ENCODE measurements at places on chromosomes 7 and 10.

DNA sequence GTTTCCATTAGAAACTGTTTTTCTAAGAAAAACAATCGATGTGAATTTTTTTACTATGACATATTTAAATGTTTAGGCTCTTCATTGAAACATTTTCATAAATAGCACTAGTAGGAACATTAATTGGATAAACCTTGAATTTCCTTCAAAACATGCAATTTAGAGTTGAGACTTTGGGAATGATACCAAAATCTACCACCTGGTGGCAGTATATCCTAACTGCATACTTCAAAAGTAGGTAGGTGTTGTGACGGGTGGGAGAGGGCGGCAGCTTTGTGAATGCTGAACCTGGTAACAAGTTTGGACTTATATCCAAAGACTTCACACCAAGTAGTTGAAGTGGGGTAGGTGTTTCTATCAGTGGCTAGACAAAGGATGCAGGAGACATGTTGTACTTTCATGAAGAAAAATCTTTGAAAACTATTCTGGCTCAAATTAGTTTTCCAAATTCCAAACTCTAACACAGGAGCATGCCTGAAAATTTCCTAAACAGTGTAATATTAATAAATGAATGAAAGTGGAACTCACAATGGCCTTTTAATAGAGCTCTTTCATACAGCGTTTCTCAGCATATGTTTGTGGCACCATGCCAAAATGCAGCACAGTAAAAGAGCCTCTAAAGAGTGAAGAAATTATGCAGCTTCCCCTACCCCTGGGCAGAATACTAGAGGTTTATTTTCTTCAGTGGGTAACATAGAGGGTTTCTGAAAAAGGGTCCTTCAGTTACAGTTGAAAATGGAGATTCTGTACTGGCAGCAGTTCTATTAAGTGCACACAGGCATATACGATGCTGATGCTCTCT is 201.0 kb upstream of the TPK1 start:
- DNase-seq, result peak; percentile 25

DNA sequence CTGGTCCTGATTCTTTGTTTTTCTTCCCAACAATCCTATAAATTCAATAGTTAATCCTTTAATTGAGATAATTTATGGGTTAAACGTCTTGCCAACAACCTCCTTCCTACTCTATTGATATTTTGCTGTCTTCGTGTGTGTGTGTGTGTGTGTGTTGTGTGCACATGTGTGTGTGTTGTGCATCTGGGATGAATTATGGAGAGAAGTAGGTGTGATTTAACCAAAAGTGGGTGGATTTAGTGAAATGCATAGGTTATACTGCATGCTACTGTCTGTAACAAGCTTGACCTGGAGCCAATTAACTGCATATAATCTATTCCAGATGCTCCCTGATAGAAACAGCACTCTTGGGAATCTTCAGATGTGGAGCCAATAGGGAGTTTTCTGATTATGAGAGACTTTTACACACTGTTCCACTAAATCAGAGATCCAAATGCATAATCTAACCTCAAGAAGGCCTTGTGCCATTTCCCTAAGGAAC is 61.2 kb downstream of the SEMA3D start:
- DNase-seq, result no peak

DNA sequence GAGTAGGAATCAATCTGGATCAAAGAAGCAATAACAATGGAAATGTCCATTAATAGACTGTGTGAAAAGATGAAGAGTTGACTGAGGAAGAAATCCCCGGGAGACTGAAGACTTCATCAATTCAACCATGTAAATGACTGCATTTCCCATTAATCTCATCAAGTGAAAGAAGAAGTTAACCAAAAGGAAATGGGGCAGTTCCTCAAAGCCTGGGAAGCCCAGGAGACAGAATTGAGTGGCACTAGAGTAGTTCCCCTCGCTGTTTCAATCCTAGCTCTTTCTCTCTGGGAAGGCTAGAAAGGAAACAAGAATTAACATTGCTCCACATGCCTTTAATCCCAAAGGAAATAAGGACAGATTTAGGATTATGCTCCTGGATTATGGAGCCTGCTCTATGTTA is 4.8 kb upstream of the OR6V1 start:
- no peak for DNase-seq

- no peak for DNase-seq
These were observed 172.7 kb upstream of the GDF10 start for GRCh38 chr10:47127188-47127785.

- no peak for DNase-seq
These were observed 140.0 kb downstream of the DGKB start for GRCh38 chr7:14762561-14762960.

- no peak for DNase-seq
These were observed 114.2 kb upstream of the ADAM12 start for GRCh38 chr10:126502441-126502840.

DNA sequence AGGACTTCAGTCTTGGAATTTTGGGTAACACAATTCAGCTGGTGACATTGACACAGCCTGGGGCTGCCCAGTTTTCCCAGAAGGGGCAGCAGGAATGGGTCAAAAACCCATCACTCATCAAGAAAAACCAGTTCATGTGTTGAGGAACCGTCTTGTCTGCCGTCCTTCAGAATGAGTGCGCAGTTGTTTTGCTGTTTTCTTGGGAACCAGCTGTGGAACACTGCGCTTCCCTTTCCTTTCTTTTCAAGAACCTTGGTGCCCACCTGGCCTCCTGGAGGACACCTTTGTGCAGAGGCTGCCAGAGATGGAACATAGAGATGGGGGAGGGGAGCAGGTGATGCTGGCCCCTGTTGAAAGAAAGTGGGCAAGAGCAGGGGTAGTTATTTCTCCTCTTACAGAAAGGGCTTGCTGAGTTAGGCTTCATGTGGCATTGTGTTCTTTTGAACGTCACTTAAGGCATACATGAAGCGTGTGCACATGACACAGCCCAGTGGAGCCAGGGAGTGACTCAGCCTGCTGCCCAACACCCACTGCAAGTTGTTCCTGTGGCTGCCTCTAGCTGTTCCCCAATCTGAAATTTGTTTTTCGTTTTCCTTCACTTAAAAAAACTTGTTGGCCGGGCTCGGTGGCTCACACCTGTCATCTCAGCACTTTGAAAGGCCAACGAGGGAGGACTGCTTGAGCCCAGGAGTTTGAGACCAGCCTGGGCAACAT is 87.4 kb upstream of the TNS3 start:
- peak; percentile 65 for DNase-seq

- DNase-seq, result no peak
These were observed 3.7 kb upstream of the NANOS1 start for GRCh38 chr10:119025776-119026175.

- no peak for DNase-seq
These were observed 114.6 kb downstream of the CYTH3 start for GRCh38 chr7:6157685-6158423.

GRCh38 chr10:68831961-68832455 is 4.7 kb downstream of the STOX1 start:
- no peak for DNase-seq

- no peak for DNase-seq
These were observed 9.2 kb downstream of the LGI1 start for GRCh38 chr10:93766918-93767317.

DNA sequence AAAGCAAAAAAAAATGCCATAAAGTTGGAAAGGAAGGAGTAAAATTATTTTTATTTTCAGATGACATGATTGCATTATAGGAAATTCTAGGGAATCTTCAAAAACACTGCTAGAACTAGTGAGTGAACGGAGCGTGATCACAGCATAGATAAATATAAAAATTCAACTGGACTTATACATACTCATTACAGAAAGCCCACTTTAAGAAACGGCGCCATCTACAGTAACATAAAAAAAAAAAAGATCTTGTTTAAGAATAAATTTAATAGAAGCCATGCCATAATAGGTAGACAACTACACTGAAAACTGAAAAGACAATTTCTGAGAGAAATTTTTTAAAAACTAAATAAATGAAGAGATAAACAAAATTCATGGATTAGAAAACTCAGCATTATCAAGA is 623.1 kb upstream of the MGMT start:
- no peak for DNase-seq

DNA sequence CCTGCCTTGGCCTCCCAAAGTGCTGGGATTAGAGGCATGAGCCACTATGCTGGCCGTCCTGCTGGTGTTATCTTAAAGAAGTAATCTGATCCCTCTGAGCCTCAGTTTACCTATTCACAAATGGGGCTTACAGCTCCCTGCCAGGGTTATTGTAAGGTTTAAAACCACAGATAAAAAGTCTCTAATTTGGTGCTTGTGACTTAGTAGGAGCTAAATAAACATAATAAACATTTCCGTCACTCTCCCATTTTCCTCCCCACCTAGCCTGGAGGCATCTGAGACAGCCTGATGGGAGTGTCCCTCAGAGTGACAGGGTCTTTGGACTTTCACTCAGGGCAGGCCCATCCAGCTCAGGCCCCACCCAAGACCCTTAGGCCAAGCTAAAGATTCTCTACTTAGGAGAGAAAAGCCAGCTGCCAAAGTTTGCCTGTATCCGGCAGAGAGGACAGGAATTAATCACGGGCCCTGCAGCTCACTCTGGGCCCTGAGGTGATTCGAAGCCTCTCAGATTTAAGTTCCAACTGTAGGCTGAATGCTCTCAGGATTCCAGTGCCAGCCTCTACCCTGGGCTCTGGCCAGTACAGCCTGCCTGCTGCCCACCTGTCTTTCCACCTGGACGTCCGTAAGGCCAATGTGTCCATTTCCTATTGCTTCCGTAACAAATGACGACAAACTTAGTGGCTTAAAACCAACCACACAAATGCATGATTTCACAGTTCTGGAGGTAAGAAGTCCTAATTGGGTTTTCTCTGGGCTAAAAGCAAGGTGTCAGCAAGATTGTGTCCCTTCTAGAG is 21.8 kb upstream of the DUSP5 start:
- DNase-seq, result no peak

GRCh38 chr10:133326745-133327650 is 9.7 kb downstream of the CALY start:
- DNase-seq, result no peak

- DNase-seq, result no peak
These were observed 2.6 kb downstream of the SMURF1 start for GRCh38 chr7:99141334-99141733.
